ENCODE measurements at places on chromosomes 6 and 20. TPM values are rescaled to one million over a fixed set of nuclear protein-coding genes. Genes with fewer than 3 reads are reported as not detected.

The MPC1 gene
- 31.8 TPM for total RNA-seq

The DEFB124 gene
- not detected for total RNA-seq

The RGL2 gene
- total RNA-seq, result 30.4 TPM

The TRMT11 gene
- 28.8 TPM for total RNA-seq

The C20orf204 gene
- 1.1 TPM for total RNA-seq

The NRN1 gene
- not detected for total RNA-seq

The FAM209B gene
- not detected for total RNA-seq

The CYP39A1 gene
- 7.2 TPM for total RNA-seq

The MUCL3 gene
- total RNA-seq, result not detected

The DYNLT2 gene
- total RNA-seq, result 1.3 TPM

The SYTL3 gene
- 0.65 TPM for total RNA-seq

The SLC22A3 gene
- total RNA-seq, result 0.20 TPM

The ABHD16B gene
- total RNA-seq, result not detected

The DDAH2 gene
- 13.5 TPM for total RNA-seq

The DYNLRB1 gene
- 127 TPM for total RNA-seq

The FAM210B gene
- total RNA-seq, result 38.2 TPM

The RAB44 gene
- 0.09 TPM for total RNA-seq

The TAGAP gene
- not detected for total RNA-seq

The ZNF391 gene
- total RNA-seq, result 8.3 TPM

The MUC22 gene
- total RNA-seq, result not detected

The NKX2-2 gene
- total RNA-seq, result not detected

The CST4 gene
- total RNA-seq, result not detected

All from MCF 10A (cell line).